Osteocyte (in vitro differentiated cells): ENCODE measurements at places on chromosomes 6 and 20. TPM values are rescaled to one million over a fixed set of nuclear protein-coding genes. Genes with fewer than 3 reads are reported as not detected.

The FOXC1 gene
- total RNA-seq, result 106 and 108 TPM in 2 replicates

The C6orf52 gene
- total RNA-seq, result 0.73 and 0.84 TPM in 2 replicates

The OPN5 gene
- not detected in 2 replicates for total RNA-seq

The HLA-A gene
- total RNA-seq, result 293 and 316 TPM in 2 replicates

The PTK6 gene
- 0.13 TPM in 1 of 2 replicates, not detected in the other for total RNA-seq
